ENCODE measurements at places on chromosomes 13 and 19.

DNA sequence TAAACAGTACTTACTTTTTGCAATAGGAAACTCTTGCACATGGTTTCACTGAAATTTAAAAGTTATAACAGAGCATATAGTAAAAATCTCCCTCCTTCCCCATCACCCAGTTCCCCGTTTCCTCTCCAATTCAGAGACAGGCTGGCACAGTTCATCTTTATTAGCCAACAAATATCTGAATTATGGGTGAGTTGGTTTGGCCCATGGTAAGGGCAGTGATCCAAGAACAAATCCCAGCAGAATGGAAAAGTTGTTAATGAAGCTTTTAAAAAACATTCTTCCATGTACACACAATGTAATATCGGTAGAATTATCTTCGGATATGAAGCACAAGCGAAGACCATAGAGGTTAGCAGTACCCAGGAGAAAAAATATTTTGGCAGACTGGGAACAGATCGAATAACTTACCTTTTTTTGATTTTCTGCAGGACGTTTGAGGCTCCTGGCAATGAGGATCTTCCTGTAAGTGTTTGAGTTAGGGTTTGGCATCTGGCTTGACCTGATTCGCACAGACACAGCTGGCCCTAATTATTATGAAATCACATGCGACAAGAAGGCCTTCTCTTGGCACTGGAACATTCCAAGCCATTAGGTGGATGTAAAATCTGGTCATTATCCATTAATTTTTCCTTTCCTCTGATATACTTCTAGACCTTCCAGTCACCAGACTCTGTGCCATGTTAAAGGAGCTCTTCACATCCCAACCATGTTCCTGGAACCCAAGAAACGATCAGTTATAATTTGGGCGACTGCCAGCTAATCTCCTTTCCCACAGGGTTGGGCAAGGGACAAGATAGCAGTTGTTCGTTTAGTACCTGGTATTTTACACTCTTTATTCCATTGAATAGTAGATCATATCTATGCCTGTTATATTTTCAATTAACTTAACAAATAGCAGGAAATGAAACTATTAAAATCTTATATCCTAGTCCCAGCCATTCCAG lies 139.4 kb upstream of the TSC22D1 start:
- peak; percentile 39 for DNase-seq

GRCh38 chr13:110340812-110341444 lies 33.8 kb downstream of the COL4A2 start:
- no peak for DNase-seq

GRCh38 chr19:47433121-47433520 lies 13.8 kb upstream of the MEIS3 start:
- no peak for DNase-seq

GRCh38 chr13:46113596-46113995 lies 8.8 kb upstream of the CPB2 start:
- peak; percentile 4 for DNase-seq

DNA sequence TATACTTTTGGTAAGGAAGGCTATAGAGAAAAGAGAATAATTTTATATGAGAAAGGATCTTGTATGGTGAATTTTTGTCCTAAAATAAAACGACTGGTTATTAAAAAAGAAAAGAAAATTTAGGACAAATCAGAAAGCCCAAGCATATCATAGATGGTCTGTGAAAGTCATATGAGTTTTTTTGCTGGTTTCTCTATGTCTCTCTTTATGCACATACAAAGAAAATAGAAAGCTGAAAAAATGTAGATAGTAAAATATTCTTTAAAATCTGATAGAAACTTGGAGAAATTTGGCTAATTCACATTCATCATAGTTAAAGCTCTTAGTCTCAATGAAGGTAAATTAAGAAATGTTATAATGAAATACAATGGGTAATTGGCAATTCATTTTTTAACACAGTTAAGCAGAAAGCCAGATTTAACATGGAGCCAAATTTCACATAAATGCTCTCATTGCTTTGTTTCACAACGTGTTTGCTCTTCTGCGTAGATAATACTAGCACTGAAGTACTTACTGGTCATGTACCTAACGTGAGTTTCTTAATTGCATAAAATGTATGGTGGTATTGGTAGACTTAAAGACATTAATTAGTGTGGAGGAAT lies 621.5 kb upstream of the ATXN8OS start:
- no peak for DNase-seq

GRCh38 chr13:21709697-21710096 lies 38.8 kb downstream of the FGF9 start:
- peak; percentile 7 for DNase-seq

DNA sequence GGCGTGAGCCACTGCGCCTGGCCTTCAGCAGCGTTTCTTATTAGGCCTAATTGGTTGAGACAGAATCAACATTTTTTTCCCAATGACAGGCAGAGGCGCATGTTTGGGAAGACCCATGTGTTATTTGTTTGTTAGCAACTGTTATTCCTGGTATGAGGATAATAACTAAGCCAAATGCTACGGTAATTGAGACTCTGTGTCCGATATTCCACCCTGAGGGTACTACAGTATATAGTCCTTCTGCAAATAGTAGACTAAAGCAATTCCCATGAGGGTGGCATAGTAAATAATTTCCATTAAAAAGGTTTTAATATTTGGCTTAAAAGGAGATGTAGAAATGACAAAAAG lies 18.4 kb upstream of the CCL25 start:
- DNase-seq: peak; percentile 40

GRCh38 chr19:1172353-1173158 lies 1.5 kb downstream of the SBNO2 start:
- no peak for DNase-seq

Data from erythroblast (primary cell).